Activated CD4-positive, alpha-beta memory T cell treated with anti-CD3 and anti-CD28 coated beads for 36 hours (primary cell): ENCODE measurements at places on chromosomes 6 and 20. TPM values are rescaled to one million over a fixed set of nuclear protein-coding genes. Genes with fewer than 3 reads are reported as not detected.

Gene PIM1
- 204 TPM for total RNA-seq

GRCh38 chr20:44924541-44924940 lies 14.7 kb downstream of the PABPC1L start:
- DNase-seq = no peak

GRCh38 chr6:35410131-35410530 lies 42.0 kb upstream of the FANCE start:
- DNase-seq = no peak

DNA sequence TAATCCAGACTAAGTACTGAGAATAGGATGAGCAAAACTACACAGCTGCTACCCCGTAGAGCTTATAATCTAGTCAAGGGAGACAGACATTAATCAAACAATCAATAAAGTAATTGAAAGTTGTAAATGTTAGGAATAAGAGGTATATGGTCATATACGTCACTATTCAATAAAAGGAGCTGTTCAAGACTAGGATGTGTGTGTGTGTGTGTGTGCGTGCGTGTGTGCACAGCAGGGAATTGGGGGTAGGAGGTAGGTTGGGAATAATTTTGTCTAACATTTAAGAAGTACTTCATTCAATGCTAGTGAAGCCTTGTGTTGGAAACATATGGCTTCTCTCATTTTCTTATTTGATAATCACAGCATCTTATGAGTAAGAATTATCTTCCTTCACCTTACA lies 41.8 kb downstream of the SESN1 start:
- no peak for DNase-seq

GRCh38 chr6:167826230-167826895 lies 348 bp upstream of the AFDN start:
- DNase-seq = peak; percentile 72

GRCh38 chr6:57221936-57222742 lies at the start of gene RAB23:
RAB23 (minus strand) TSS chr6:57222307; CDS start chr6:57210380, 11,927 bp downstream.
- peak; percentile 85 for DNase-seq

GRCh38 chr6:66772800-66773199 lies 1065.8 kb upstream of the EYS start:
- DNase-seq = no peak

- peak; percentile 59 for DNase-seq
Observed at GRCh38 chr20:17558154-17558940, 11.5 kb upstream of the DSTN start.
